Natural killer cell treated with Interleukin-12 subunit alpha and Interleukin-12 subunit beta and Interleukin-15 and Interleukin-18, amount 100 ng/mL, for 72 hours (primary cell): ENCODE measurements at places on chromosomes 11 and 22. TPM values are rescaled to one million over a fixed set of nuclear protein-coding genes. Genes with fewer than 3 reads are reported as not detected.
A peak's percentile ranks its signal among the peaks of the same experiment; 100 is the strongest.

RCN1 gene
- 22.8 TPM for total RNA-seq

MOGAT2 gene
- total RNA-seq = not detected

MYBPC3 gene
- not detected for total RNA-seq

XKR3 gene
- not detected for total RNA-seq

MACROD1 gene
- total RNA-seq = 3.0 TPM

INPP5J gene
- total RNA-seq = not detected

ALDH3B1 gene
- total RNA-seq = 0.98 TPM

- DNase-seq = no peak
These were observed 2.0 kb downstream of the SERPINH1 start for GRCh38 chr11:75563978-75564552.

DNA sequence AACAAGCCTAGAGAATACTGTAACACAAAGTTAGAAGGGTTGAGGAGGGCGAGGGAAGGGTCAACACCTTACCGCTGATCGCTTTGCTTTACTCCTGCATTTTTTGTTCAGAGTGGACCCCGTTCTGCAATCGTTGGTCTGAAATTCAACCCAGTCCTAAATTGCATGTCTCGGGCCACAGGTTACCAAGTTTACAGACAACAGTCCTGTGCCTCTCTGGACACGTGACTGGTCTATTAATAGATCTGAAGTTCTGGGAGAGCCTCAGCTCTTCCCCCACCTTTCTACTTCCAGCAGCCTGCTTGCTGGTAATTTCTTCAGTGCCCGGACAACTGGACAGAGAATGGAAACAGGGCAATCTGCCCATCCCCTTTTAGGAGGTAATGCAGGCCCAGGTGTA is 74.2 kb downstream of the STIM1 start:
- no peak for DNase-seq

DNA sequence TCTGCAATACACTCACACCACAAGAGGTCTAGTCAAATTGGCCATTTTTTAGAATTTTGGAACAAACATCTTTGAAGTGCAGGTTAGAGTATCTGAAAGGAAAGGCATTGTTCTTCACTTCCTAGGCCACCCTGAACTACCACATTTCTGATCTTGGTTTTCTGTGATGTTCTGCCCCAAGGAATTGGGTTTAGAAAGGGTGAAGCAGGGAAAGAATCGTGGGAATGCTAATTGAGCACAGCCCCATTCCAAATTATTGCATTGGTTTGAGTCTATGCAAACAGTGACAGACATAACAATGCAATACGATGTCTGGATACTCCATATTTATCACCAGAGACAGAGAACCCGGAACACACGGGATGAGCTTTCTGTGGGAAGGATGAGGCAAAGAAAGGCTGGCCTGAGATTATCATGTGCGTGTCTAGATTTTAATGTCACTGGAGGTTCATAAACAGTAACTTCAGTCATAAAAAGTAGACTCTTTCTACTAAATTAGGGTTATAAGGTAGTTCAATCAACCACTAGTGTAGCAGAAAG is 195.3 kb upstream of the BLID start:
- DNase-seq = no peak

DNA sequence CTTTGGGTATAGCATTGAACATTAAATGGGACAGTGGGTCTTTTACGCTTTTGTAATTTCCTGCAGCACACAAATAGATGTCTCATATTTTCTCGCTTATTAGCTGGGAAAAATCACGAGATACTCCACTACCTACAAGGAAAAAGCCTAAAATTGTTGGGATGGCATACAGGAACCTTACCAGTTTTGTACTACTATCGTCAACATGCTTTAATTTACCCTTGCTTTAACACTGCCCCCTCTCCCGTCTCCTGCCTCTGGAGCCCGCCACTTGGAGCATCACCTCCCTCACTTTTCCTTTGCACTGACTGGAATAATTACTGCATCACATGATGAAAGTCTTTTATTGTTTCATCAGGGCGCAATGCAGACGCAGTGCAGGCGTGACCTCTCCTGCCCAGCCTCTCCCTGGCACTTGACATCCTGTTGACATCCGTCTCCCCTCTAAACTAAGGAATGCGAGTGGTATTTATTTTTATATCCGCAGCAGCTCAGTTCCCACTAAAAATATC is 1.0 kb upstream of the FNBP4 start:
- no peak for DNase-seq

- DNase-seq = no peak
These were observed 717.9 kb downstream of the OPCML start for GRCh38 chr11:132814410-132814809.

DNA sequence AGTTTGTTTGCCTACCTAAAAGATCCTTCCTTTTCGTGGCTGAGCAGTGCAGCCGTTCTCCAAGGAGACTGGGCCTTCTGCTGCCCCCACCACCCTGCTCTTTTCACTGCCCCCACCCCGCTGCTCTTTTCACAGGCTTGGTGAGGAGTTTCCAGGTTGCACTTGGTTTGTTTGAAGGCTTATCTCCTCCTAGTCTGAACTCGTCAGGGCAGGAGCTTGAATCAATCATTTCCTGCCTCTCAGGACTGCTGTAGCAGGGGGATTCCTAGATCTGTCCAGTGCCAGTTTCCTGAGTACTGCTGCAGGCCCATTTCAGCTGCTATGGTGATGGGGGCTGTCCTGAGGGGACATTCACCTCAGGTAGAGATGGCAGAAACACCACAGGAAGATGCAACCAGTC is 10.0 kb downstream of the MED15 start:
- no peak for DNase-seq

GRCh38 chr22:40889116-40889515 is 27.2 kb upstream of the DNAJB7 start:
- no peak for DNase-seq

- no peak for DNase-seq
These were observed 940 bp upstream of the C11orf91 start for GRCh38 chr11:33701302-33702230.

DNA sequence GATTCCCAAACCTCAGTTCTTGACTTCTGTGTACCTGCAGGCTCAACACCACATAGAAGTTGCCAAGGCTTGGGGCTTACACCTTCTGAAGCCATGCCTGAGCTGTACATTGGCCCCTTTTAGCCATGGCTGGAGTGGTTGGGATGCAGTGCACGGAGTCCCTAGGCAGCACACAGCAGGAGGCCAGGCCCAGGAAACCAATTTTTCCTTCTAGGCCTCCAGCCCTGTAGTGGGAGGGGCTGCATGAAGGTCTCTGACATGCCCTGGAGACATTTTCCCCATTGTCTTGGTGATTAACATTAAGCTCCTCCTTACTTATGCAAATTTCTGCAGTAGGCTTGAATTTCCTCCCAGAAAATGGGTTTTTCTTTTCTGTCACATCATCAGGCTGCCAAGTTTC is 94.6 kb downstream of the DEPDC5 start:
- DNase-seq = no peak

- DNase-seq = no peak
These were observed 16.0 kb downstream of the TRPM5 start for GRCh38 chr11:2428322-2428795.

DNA sequence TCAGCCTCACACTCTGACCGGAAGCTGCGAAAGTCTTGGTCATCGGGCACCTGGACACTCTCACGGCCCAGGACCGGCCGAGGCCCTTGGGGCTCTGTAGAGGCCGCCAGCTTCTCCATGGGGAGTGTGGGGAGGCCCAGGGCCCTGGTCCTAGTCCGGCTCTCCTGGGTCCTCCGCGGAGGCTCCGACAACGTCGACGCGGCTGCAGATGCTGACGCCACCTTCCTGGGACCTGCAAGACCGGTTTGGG is 12.9 kb downstream of the STARD10 start:
- no peak for DNase-seq

GRCh38 chr11:87861030-87861429 is 314.2 kb downstream of the RAB38 start:
- DNase-seq = no peak

DNA sequence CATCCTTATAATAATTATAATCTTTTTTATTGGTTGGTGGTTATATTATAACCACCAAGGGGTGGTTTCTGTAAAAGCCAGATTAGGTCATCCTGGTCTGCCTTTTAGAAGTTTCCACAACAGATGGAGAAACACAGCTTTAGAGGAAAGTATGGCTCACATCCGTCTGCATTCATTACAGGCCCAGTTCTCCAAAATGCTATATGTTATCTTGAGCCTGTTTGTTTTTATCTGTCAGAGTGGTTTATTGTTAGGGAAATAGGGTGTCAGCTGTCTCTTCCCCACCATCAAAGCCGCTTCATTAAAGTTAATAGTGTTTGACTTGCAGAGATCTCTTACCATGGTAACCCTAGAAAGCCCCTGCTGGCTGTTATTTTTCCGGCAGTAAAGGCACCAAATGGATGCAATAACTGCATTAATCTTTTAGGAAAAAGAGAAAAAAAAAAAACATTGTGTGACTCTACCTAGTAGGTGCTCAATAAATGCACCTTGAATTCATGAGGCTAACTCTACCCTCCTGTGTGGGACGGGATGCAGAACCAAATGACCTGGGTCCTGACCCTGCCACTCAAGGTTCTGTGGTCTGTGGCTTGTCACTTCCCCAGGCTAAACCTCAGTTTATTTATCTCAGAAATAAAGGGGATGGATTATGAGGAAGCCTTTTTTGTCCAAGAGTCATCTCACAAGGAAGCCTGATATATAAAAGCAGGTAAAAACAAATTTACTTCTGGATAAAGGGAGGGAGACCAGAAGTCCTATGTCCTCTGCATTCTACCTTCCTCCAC is 118.3 kb downstream of the WT1 start:
- DNase-seq = no peak

DNA sequence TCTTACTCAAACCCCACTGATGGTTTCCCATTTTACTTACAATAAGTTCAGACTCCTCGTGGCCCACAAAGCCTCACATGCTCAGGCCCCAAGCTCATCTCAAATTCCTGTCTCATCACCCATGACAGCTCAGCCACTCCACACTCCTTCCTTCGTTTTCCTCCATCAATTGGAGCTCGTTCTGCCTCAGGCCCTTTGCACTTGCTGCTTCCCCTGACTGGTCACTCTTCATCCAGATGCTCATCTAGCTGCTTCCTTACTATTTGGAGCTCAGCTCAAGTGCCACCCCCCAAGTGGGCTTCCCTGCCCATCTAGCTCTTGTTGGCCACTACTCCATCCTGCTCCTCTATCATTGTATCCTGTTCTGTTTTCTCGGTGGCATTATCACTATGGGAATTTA is 46.8 kb upstream of the LRRC32 start:
- no peak for DNase-seq

DNA sequence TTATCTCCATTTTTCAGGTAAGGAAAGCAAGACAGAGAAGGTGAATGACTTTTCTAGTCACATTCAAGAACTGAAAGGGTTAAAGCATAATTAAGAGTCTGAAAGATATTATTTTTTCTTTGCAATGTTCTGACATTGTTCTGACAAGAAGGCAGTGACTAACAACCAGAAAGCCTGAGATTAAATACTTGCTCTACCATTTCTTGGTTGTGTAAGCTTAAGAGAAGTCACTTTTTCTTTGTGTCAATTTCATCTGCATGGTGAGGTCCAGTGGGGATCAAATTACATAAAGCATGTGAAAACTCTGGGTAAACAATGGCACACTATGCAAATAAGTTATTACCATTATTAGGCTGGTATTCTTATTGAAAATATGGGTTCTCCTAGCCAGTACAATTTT is 73.7 kb downstream of the PHF21A start:
- DNase-seq = no peak

DNA sequence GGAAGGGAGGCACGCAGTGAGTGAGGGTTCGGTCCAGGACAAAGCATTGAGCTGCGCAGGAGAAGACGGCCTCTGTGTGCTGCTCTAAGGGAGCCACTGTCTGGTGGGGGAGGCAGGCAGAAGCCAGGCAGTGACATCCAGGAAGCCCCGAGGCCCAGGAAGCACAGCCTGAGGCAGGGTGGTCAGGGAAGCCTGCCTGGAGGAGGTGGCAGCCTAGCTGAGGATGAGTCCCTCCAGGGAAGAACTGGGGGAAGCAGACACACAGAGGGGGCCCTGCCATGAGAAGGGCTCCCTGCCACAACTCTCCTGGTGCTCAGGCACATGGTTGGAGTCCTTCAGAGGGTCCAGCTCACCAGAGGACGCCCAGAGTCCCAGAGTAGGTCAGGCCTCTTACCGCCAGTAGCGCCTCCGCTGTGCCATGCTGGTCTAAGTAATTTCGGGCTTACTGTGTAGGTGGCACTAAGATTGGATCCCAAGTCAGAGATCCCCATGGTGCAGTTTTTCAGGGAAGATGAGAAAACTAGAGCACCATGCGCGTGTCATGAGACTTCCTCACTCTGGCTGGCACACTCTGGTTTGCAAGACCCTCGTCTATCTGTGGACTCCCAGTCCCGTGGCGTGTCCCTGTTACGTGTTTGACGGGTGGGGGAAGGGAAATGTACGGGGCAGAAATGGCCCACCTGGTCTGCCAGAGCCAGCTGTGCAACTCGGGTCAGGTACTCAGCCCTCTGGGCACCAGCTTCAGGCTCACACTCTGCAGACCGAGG is 887.2 kb downstream of the BRD1 start:
- DNase-seq = no peak

- DNase-seq = peak; percentile 73
These were observed 11.9 kb downstream of the HIRA start for GRCh38 chr22:19419464-19420178.

- DNase-seq = no peak
These were observed 1.5 kb upstream of the APOBEC3A start for GRCh38 chr22:38955926-38956325.

DNA sequence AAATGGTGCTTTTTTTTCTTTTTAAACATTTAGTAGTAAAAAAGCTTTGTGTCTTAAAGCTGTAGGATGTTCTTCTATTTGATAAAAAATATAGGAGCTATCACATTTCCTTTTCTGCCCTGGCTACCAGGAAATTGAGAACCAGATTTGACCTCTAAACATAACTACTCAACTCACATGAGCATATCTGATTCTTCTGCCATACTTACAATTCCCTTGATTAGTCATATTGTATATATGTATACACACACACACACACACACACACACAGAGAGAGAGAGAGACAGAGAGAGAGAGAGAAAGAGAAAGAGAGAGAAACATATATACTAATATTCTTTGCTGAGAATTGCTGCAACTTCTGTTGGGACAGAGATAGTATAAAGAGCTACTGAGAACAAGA is 23.0 kb upstream of the GDPD4 start:
- no peak for DNase-seq

DNA sequence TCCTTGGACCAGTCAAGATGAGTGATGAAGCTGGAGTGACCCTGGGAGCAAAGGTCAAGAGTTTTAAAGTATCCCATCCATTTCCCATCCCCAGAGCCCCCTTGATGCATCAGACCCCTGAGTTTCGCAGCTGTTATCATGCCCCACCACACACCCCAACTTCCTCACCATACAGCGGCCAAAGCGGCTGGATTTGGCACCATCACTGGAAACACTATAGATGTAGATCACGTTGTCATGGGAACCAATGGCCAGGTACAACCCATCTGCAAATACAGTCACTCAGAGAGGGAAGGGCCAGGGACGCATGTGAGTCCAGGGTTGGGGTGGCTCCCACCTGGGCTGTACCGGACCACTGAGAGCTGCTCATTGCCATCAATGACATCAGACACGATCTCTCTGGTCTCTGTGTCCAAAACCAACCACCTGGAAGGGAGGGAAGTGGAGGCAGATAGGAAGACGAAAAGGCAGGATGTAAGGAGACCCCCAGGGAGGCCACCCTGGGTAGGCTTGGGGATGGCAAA is 2.2 kb upstream of the MTA2 start:
- DNase-seq = no peak
